ENCODE measurements at places on chromosomes 2 and 18.

DNA sequence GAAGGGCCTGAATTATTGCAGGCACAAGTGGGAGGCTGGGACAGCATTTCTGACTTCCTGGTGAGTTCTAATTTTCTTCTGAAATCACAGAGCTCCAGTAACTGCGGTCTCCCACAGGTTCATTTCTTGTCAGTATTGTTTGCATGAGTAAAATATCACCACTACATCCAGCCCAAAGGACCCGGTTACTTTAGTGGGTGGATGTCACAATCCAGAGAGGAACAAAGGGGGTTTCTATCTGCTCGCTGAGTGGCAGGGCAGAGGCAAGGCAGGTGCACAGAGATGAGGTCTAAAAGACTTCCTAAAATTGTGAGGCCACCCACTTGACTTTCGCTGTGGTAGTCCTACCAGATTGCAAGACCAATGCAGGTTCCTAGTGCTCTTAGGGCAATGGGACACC, 800.4 kb upstream of the ID2 start:
- no peak for DNase-seq

DNA sequence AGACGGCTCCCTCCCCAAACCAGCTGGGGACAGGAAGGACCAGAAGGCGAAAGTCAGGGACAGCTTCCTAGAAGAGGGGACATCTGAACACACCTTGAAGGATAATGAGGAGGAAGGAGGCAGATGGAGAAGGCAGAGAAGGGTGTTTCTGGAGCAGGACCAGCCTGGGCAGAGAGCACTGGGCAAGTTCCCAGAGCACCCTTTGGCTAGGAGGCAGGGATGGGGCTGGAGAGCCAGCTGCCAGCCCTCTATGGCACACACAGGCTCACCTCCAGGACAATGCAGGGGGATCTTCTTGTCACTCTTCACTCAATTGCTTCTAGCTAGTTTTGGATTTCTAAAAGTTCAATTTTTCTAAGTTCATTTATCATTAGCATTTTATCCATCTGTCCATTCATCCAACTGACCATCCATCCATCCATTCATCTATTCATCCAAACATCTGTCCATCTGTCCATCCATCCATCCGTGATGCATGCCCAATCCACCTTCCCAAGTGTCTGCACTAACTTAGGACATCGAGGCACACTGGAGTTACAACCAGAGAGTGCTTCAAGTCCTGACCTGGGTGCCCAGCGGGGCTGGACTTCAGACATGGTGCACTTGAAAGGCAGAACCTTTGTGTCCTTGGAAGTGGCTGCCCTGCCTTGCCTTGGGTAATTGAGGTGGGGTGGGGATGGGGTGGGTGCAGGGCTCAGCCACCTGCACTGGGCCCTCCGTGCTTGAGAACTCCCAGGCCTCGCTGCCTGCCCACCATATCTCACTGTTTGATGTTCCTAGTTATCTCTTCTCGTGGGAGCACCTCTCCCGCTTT, 42.5 kb downstream of the INHBB start:
- no peak for DNase-seq

- peak; percentile 88 for DNase-seq
Observed at GRCh38 chr2:26008851-26009566, 24.9 kb upstream of the RAB10 start.

- no peak for DNase-seq
Observed at GRCh38 chr2:143001501-143001900, 124.0 kb downstream of the KYNU start.

DNA sequence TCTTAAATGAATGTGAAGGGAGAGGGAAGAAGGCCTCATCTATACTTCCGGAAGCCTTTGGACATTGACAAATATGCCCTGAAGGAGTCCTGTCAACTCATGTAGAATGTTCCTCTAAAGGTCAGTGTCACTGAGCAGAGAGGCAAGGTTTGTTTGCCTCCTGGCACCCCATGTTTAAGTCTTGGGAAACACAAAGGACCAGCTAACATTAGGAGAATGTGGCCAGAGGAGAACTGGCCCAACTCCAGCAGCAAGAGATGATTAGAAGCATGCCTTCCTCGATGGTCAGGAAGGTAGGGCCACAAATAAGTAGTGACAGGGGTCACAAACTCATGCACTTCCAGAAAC, 5.7 kb downstream of the DYSF start:
- no peak for DNase-seq

- DNase-seq = no peak
Observed at GRCh38 chr2:236583621-236584203, 14.1 kb downstream of the ACKR3 start.

DNA sequence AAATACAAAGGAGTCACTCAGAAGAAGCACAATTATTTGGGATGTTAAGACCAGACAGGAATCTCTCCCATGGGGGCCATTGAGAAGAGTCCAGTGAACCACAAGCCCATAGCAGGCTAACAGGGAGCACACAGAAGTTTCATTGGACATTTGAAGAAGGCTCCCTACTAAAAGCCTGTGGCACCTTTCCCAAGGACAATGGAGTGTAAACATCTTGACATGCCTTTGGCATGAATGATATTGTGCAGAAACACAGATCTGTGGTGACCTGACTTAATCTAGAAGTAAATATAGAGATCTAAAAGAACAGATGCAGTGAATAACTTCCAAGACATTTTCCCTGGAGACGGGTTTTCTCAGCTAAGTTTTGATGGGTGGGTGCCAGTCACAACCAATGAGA, 221.5 kb downstream of the EPHA4 start:
- DNase-seq = peak; percentile 35

GRCh38 chr2:24948506-24948905, 23.2 kb downstream of the DNAJC27 start:
- DNase-seq = no peak

GRCh38 chr2:58633613-58634365, 392.7 kb upstream of the FANCL start:
- no peak for DNase-seq

Data from skeletal muscle cell (primary cell).